Fibroblast of gingiva (primary cell): ENCODE measurements at places on chromosomes 16 and 17.

- no peak for DNase-seq
Observed at GRCh38 chr16:61148930-61149329, 887.3 kb downstream of the CDH8 start.

- no peak for DNase-seq
Observed at GRCh38 chr16:11716336-11716735, 26.3 kb downstream of the TXNDC11 start.

- DNase-seq, result no peak
Observed at GRCh38 chr17:29401258-29401657, 11.1 kb downstream of the TAOK1 start.

DNA sequence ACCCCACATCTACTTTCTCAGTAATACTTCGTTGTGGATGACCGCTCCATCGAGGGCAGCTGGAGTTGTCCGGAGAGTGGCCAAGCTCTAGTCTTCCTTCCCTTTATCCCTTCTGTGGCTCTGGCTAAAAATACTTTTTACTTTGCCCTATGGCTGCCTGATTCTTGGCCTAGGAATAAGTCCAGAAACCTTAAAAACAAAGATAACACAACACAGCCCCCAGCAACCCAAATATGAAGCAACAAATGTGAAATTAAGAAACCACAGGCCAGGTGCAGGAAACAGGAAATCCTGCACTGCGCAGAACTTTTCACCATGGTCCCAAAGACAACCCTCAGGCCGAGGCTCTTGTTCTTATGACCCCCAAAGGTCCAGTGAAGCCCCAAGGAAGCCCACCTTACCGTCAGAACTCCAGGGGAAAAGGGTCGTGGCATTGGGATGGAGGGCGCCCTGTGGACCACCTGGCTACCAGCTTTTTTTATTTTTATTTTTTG, 26.0 kb downstream of the TK2 start:
- DNase-seq, result no peak

GRCh38 chr17:10292057-10292937, 80.5 kb downstream of the MYH13 start:
- DNase-seq, result no peak

DNA sequence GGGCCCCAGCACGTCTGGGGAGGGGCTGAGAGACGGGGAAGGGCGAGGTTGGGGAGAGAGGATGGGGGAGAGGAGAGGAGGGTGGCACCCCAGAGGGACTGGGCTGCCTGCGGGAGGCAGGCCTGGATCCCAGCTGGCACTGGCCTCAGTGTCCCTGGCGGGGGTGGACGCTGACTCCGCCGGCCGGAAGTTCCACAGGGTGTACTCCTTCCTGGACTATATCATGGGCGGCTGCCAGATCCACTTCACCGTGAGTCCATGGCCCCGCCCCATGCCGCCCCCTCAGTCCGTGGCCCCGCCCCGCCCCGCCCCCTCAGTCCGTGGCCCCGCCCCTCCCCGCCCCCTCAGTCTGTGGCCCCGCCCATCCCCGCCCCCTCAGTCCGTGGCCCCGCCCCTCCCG, 11.3 kb downstream of the CPNE7 start:
- DNase-seq, result no peak

DNA sequence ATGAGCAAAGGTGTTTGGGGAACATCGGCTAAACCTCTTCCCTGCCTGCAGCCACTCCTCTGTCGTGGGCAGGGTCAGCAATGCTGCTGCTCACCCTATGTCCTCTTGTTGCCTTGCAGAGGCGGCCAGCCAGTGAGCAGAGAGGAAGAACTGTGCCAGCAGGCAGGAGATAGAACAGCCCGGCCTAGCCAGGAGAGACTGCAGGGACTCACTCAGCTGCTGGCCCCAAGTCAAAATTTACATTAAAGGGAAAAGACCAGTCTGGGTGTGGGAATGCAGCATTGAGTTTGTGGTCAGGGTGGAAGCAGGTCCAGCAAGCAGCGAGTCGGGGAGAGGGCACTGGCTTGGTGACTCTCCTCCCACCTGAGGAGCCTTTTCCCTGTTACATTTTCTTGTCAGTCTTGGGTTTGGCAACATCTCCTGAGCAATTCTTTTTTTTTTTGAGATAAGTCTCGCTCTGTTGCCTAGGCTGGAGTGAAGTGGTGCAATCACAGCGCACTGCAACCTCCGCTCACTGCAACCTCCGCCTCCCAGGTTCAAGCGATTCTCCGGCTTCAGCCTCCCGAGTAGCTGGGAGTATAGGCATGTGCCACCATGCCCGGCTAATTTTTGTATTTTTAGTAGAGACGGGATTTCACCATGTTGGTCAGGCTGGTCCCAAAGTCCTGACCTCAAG, 22.7 kb downstream of the LIG3 start:
- no peak for DNase-seq

- no peak for DNase-seq
Observed at GRCh38 chr16:78749745-78750268, 650.4 kb downstream of the WWOX start.

- no peak for DNase-seq
Observed at GRCh38 chr16:819336-820043, 19.0 kb upstream of the GNG13 start.
